ENCODE measurements at places on chromosomes 1 and 21. TPM values are rescaled to one million over a fixed set of nuclear protein-coding genes. Genes with fewer than 3 reads are reported as not detected.

HAO2 gene
- not detected for total RNA-seq

OR2M5 gene
- not detected for total RNA-seq

DNA sequence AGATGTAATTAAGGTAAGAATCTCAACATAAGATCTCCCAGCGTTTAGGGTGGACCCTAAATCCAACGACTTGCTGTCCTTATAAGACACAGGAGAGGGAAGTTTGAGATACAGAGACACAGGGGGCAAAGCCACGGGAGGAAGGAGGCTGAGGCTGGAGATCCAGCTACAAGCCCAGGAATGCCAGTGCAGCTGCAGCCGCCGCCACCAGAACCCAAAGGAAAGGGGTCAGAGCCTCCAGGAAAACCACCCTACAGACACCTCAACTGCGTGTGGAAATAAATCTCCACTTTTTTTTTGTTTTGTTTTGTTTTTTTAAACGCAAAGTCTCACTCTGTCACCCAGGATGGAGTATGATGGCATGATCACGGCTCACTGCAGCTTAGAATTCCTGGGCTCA, 12.1 kb upstream of the TFF1 start:
- no peak for DNase-seq

DNA sequence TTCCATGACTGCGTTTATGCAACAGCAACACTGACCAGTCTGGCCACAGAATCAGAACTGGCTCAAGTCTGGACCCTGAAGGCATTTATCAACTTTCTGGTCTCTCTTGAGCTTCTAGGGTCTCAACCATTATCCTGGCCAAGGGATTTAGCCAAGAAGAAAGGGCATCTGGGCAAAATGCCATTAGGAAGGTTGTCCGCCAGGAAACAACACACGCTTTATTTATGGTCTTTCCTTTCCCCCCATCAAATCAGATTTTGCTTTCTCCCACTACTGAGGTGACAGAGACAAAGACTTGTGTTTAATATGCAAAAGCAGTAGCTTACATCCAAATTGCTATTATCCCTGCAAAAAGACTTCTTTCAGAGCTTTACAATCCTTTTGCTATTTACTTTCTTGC, 81.6 kb upstream of the PPP2R5A start:
- DNase-seq = no peak

GRCh38 chr1:162680419-162681121, 48.3 kb downstream of the DDR2 start:
- peak; percentile 16 for DNase-seq

DNA sequence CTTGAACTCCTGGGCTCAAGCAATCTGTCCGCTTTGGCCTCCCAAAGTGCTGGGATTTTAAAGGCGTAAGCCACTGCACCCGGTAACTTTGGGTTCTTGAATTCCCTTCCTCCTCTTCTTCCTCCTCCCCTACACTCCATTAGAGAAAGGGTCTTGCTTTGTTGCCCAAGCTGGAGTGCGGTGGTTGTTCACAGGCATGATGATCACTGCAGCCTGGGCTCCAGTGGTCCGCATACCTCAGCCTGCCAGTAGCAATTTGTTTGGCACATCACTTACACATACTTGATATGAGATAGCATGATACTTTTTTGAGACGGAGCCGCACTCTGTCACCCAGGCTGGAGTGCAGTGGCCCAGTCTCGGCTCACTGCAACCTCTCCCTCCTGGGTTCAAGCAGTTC, 2.2 kb downstream of the DEGS1 start:
- DNase-seq = no peak

OLFML2B gene
- total RNA-seq = 4.3 TPM

DNA sequence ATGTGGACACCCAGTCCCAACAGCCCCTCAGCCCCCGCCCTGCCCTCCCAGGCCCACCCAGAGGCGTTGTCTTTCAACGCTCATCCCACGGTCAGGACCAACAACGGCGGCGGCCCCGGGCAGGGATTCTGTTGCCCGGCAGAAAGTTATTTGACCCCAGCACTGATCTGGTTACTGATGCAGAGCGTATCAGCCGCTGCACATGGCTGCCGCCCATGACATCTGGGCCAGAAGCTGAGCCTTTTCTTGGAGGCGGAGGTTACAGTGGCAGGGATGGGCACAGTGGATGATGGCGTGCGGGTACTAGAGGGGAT, 127.1 kb upstream of the ARHGEF16 start:
- DNase-seq = no peak

GRCh38 chr1:114833421-114833820, 21.2 kb upstream of the SYCP1 start:
- DNase-seq = no peak

VWA1 gene
- total RNA-seq = 21.9 TPM

DNA sequence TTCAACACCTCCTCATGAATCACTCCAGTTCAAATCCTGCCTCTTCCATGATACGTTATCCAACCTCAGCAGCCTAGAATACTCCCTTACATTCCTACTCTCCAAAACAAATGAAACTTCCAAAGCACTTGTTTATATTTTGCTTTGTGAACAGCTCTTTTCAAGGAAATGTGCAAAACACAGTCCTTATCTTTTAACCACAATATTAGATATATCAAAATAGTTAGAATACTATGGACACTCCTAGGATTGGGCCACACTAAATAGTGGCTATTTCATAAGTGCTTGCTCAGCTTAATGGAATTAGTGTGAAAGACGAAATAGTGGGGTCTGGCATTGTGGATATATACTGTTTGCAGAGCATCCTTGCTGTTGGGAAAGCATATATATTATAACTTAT, 173.5 kb downstream of the ZC3H11B start:
- no peak for DNase-seq

DNA sequence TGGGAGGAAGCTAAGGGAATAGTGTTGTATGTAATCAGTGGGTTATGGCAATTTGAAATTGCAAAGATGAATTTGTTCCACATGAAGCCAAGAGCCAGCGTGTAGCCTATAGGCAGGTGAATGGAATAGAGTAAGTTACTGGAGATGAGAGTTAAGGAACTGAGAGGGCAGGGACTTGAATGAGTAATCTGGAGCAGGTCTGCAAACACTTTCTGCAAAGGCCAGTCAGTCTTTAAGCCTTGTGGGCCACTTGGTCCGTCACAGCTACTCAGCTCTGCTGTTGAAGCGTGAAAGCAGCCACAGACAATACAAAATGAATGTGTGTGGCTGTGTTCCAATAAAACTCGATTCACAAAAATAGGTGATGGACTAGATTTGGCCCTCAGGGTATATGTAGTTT, 29.2 kb downstream of the SZT2 start:
- DNase-seq = no peak

SYNC gene
- total RNA-seq = not detected

GRCh38 chr1:199057322-199057721, 418.5 kb downstream of the PTPRC start:
- no peak for DNase-seq

- no peak for DNase-seq
Observed at GRCh38 chr1:170273291-170274130, 127.8 kb downstream of the NTMT2 start.

- DNase-seq = peak; percentile 90
Observed at GRCh38 chr1:204207136-204207616, 6.6 kb downstream of the GOLT1A start.

DNA sequence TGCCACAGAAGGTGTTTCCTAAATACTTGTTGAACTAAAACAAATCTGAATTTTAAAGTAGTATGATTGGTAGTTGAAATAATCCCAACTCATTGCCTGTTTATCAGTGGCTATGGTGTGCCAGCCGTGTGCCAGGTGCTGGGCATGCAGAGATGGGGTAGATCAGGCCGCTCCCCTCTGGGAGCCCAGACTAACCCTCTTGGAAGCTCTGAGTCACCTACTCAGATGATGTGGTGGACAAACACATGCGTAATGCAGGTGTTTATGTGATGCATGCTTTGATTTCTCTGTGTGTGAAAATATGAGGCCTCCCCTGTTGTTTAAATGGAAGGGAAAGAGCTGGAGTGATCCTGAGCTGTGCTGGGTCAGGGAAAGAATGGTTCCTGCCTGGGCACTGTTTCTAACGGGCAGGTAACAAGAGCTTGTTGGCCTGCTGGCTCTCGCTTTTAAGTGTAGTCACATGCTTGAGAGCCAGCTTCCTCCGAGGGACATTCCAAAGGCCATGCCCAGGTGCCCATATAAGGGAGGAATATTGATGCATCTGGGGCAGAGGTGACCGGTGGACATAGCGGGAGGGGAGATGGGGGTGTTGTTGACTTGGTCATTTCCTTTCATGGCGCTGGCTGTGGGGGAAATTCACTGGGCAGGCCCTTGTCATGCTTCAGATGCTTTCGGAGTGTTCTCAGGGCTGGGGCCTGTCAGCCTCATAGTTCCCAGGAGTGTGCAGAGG, 10.2 kb downstream of the MFN2 start:
- no peak for DNase-seq

- no peak for DNase-seq
Observed at GRCh38 chr1:182601913-182602312, 2.3 kb downstream of the RGS16 start.

SLC19A1 gene
- total RNA-seq = 25.9 TPM

CYP2J2 gene
- 1.5 TPM for total RNA-seq

DNA sequence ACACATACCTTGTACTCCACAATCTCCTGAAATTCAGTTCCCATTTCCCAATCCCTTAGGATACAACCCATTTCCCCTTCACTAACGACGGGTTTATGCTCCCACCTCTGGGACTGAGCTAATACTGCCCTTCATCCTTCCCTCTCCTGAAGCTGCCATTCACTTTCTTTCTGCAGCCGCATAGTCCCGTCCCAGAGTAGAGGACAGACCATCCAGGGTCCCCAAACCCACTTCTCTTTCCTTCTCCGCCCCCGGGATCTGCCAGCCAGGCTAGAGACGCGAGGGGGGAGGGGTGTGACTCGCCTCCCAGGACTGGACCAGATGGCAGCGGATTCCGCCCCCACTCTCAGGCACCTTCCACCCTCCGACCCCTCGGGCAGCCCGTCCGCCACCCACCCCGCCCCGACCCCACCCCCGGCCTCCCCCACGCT, 679 bp downstream of the ABL2 start:
- peak; percentile 78 for DNase-seq

WARS2 gene
- 12.6 TPM for total RNA-seq

- no peak for DNase-seq
Observed at GRCh38 chr1:94345148-94345721, 73.0 kb upstream of the ABCD3 start.

DNA sequence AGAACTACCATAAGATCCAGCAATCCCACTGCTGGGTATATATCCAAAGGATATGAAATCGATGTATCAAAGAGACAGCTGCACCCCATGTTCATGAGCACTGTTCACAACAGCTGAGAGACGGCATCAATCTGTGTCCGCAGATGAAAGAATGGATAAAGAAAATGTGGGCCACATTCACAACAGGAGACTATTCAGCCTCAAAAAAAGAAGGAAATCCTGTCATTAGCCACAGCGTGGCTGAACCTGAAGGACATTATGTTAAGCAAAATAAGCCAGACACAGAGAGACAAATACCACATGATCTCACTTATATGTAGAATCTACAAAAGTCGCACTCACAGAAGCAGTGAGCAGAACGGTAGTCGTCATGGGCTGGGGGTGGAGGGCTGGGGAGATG, 99.2 kb upstream of the IFFO2 start:
- no peak for DNase-seq

RABIF gene
- total RNA-seq = 4.0 TPM

PKP1 gene
- total RNA-seq = 0.58 TPM

- no peak for DNase-seq
Observed at GRCh38 chr1:230864441-230864840, 3.9 kb downstream of the C1orf198 start.

DNA sequence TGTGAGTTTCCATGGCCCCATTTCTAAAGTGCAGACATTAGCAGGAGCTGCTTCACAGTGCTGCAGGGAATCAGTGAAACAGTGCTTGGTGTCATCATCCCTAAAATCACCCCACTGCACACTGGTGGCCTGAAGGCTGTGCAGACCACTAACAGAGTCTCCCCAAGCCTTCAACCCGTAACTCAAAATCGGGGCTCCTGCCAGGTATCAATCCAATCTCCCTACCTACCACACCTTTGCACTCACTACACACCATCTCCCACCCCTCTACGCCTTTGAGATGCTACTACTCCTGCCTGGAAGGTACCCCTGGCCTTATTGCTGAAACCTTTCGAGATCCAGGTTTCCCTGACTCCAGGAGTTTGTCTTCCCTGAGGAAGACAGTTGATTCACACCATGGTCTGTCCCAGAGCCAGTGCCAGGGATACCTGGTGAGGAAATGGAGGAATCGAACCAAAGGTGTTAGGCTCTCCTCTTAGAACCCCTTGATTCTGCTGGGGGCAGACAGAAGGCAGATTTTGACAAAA, 25.5 kb downstream of the SLC2A1 start:
- no peak for DNase-seq

GRCh38 chr1:19504796-19505692, 19.7 kb upstream of the CAPZB start:
- no peak for DNase-seq

All from GM23338 (cell line).